Stimulated activated CD8-positive, alpha-beta memory T cell treated with anti-CD3 and anti-CD28 coated beads, Interleukin-15, amount 100 ng/mL, for 48 hours (primary cell): ENCODE measurements at places on chromosomes 5 and 9.

- DNase-seq = no peak
These were observed 327.4 kb downstream of the SH3GL2 start for GRCh38 chr9:17906176-17906840.

- DNase-seq = no peak
These were observed 1087.8 kb upstream of the DMAC1 start for GRCh38 chr9:8887369-8887768.

GRCh38 chr5:168114444-168115017, 176.9 kb upstream of the WWC1 start:
- no peak for DNase-seq

GRCh38 chr5:58885260-58885659, 302.4 kb downstream of the RAB3C start:
- DNase-seq = no peak

DNA sequence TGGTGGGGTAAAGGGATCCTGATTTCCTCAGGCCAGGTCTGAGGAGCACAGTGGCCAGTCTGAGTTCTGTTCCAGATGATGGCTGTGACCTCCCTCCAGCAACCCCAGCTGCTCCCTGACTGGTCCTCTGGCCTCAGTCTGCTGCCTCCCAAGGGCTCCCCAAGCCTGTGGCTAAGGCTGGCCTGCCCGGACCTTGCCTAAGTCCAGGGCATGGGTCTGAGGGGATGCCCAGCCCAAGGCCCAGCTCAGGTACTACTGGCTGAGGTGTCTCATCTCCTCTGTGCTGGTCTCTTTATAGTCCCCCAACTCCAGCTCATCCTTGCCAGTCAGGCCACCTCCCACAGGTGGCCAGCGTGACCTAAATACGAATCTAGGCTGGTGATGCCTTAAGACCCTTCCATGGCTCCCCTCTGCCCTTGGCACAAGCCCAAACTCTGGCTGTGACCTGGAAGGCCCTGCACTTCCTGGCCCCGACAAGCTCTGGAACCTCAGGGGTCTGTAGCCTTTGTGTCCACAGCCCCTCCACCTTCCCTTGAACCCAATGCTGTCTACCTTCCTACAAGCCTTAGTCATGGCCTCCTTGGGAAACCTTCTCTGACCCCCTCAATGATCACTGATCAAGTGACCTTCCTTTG, 9.8 kb downstream of the KIF12 start:
- no peak for DNase-seq

DNA sequence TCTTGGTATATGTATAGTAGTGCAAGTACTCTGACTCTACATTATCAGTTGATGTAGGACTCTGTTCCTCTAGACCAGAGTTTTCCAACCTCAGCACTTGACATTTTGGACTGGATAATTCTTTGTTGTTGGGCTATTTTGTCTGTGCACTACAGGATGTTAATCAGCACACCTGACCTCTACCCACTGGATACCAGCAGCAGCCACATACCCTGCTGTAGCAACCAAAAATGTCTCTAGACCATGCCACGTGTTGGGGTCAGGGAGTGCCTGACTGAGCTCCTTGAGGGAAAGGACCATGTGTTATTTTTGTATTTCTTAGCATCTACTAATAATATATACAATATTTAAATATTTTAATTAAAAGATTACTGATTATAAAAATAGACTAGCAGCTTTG, 42.7 kb downstream of the TNPO1 start:
- DNase-seq = no peak

- DNase-seq = no peak
These were observed 4.6 kb downstream of the ARL15 start for GRCh38 chr5:54305737-54306136.

DNA sequence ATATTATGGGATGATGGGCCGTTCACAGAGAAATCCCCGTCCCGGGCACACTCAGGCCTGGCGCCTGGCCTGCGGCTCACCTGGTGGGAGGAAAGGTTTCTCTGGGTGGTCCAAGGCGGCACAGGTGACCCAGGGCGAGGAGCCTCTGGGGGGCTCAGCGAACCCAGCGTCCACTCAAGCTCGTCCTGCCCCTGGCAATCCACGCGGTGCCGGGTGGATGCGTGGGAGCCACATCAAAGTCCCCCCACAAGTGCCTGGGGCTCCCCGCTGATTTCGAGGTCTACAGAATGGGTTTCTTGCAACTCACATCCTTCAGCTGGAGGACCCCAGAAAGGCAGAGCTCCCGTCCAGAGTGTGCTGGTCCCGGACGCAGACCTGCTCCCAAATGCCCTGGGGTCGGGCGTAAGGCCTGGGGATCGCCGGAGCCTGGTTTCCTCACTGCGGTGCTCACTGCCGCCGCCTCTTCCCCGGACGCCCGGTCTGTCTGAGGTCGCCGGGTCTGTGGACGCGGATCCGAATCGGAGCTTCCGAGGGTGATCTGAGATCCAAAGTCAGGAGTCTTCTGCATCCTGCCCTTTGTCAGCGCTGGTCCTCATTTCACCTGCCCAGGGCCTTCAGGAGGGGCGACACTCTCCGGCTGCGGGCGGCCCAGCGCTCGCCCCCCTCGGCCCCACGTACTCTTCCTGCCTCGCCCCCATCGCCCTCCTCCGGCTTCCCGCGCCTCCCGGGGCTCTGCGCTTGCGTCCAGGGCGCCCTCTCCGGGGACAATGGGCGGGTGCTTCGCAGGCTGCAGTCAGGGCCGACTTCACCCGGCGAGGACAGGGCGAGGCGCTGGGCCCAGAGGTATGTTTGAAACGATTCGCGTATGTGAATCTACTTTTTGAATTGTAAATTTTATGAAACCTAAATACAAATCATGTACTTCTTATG, 20.0 kb upstream of the RUFY1 start:
- peak; percentile 53 for DNase-seq

GRCh38 chr5:94893412-94894135, 275.1 kb downstream of the SLF1 start:
- DNase-seq = no peak

- no peak for DNase-seq
These were observed 671 bp downstream of the LRRC26 start for GRCh38 chr9:137168904-137169856.

- no peak for DNase-seq
These were observed 158.1 kb downstream of the C9orf152 start for GRCh38 chr9:110049699-110050450.

- DNase-seq = no peak
These were observed 1.4 kb upstream of the NFX1 start for GRCh38 chr9:33288828-33289483.

- no peak for DNase-seq
These were observed 16.8 kb upstream of the SGCD start for GRCh38 chr5:156310115-156310514.

GRCh38 chr9:91273853-91274552, 87.7 kb downstream of the AUH start:
- DNase-seq = no peak

DNA sequence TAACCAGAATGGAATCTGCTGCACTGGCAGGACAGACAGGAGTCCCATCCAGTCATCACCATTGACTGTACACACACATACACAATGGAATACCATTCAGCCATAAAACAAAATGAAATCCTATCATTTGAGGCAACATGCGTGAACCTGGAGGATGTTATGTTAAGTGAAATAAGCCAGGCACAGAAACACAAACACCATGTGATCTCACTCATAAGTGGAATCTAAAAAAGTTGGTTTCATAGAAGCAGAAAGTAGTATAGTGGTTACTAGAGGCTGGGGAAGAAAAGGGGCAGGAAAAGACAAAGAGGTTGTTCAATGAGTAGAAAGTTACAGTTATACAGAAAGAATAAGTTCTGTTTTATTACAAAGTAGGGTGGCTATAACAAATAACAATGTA, 884.0 kb upstream of the ACO1 start:
- no peak for DNase-seq

- DNase-seq = no peak
These were observed 22.6 kb upstream of the PHF19 start for GRCh38 chr9:120899490-120900068.

- no peak for DNase-seq
These were observed 1138.2 kb downstream of the TAF11L14 start for GRCh38 chr5:18772475-18772874.

DNA sequence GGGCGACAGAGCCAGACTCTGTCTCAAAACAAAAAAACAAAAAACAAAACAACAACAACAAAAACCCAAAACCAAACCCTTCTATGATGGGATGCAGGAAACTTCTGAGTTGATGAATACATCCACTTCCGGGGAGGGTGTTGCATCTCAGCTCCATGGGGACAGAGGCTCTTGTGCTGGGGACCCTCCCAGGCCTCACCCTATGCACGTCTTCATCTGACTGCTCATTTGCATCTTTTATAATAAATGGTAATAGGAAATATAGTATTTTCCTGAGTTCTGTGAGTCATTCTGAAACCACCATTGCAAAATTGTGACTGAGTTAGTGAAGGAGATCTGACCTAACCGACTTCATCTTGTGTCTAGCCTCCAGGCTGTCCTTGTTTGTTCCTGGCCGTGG, 109.5 kb upstream of the SLC28A3 start:
- no peak for DNase-seq

GRCh38 chr5:145791866-145792265, 43.3 kb downstream of the PRELID2 start:
- DNase-seq = no peak
